ENCODE measurements at places on chromosomes 7 and 10.

- no peak for DNase-seq
Measured at GRCh38 chr7:120293027-120293426, 20.1 kb downstream of the KCND2 start.

GRCh38 chr10:74589226-74589673 is 237.2 kb upstream of the KAT6B start:
- DNase-seq: peak; percentile 98

DNA sequence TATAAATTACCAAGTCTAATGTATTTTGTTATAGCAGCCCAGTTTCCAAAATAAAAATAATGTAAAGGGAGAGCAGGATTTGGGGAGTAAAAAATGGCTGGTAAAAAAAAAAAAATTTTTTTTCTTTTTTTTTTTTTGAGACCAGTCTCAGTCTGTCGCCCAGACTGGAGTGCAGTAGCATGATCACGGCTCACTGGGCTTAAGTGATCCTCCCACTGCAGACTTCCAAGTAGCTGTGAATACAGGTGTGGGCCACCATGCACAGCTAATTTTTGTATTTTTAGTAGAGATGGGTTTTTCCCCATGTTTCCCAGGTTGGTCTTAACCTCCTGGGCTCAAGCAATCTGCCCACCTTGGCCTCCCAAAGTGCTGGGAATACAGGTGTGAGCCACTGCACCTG is 4.8 kb upstream of the LSM8 start:
- DNase-seq: no peak

- DNase-seq: no peak
Measured at GRCh38 chr7:132051311-132051710, 494.9 kb upstream of the PODXL start.

- no peak for DNase-seq
Measured at GRCh38 chr10:102358712-102359382, 36.7 kb upstream of the NFKB2 start.

- DNase-seq: no peak
Measured at GRCh38 chr7:72334066-72334465, 78.1 kb downstream of the CALN1 start.

DNA sequence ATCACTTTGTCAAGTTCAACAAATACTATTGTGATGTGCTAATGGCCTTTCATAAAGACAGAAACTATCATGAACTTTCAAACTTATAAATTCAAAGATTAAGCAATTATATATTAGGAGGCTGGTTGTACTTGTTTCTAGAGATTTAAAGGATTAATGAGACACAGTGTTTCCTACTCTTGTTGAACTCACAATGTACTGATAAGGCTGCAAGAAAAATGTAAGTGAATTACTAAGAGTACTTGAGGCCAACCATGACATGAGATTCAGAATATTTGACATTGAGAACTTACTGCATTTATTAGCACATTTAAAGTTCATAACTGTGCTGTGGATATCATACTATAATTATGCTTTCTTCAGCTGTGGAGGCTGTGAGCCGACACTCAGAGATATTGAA is 1210.5 kb upstream of the SORCS1 start:
- no peak for DNase-seq

DNA sequence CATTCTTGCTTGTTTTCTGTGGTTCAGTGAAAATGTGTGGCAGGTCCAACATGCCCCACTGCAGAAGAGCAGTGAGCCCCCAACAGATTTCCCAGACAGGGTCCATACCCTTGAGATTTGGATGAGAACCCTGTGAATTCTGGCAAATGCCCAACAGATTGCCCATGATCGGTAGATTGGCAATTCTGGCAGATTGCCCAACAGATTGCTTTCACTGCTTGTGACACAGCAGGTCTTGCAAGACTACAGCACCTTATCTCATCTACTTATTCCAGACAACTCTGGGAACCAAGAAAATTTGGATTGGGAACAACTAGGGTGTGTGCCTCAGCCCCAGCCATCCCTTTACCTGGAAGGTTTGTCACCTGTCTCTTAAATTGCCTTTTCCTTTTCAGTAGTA is 143.7 kb upstream of the COL1A2 start:
- DNase-seq: no peak

GRCh38 chr10:26367771-26368170 is 70.4 kb upstream of the APBB1IP start:
- DNase-seq: no peak

- DNase-seq: no peak
Measured at GRCh38 chr10:114273910-114274309, 34.9 kb downstream of the VWA2 start.

DNA sequence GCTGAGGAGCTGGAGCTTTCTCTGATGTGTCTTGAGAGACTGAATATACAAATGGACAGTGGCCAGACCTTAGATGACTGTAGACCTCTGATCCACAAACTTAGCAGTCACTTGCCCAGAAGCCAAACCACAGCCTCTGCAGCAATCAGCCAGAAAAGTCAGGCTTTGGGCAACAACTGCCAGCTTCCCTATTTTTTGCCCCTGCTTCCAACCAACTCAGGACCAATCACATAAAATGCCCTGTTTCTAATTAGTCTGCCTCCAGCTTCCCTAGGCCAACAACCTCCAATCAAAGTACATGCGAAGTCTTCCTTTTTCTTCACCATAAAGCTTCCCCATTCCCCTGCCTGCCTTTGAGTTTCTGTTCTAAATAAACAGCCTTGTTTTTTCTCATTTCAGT is 37.8 kb upstream of the CACUL1 start:
- DNase-seq: no peak

DNA sequence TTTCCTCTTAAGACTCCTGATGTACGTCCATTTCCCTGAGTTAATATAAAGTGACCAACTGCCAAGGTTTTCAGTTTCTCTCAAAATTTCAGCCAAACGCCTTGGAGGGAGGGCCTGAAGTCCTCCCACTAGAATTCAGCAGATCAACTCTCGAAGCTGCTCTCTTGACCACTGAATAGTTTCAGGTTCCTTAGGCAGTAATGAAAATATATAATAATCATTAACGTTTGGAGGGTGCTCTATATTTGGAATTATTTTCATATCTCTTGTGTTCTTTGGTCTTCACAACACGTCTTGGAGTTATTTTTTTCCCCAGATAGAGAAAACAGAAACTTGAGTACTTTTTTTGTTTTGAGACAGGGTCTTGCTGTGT is 123.6 kb upstream of the SFMBT2 start:
- no peak for DNase-seq

All from NCI-H1436 treated with DMSO at 0.1 percent for 48 hours (cell line).